ENCODE measurements at places on chromosomes 5 and 9.

- DNase-seq = peak; percentile 69
These were observed 232.8 kb downstream of the DOCK8 start for GRCh38 chr9:447230-448025.

DNA sequence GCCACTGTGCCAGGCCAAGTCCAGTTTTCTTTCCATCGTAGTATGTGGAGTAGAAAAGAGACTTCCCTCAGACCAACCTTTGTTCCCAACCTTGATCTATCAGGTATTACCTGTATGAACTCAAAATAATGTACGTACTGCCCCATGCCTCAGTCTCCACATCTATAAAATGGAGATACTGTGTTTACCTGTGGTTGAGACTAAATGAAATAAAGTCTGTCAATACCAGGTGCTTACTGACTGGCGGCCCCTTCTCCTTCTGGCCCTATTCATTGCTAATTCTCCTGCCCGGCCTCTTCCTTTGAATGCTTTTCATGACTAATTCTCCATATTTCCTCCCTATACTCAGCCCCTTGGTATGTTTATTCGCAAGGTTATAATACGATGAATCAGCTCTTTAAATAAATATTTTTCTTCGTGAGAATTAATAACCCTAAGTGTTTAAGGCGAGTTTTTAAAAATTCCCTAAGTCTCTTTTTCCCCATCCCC lies 89.6 kb upstream of the BASP1 start:
- DNase-seq = no peak

- no peak for DNase-seq
These were observed 119.5 kb upstream of the OSMR start for GRCh38 chr5:38726279-38726678.

DNA sequence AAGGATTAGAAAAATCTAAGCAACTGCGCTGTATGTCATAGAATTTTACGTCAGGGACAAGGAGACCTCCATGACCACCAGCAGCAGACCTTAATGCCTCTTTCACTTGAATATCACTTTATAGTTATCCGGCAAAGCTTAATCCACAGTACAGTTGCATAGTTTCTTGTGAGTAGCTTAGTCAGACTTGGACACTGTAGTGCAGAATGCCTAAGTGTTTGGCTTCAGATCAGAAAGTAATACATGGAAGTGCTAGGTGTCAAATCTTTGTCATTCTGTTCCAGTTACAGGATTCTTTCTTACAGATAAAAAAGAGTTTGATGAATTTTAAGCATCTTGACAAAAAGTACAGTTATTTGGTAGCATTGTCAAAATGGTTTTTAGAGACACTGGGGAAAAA lies 239.9 kb upstream of the PAPPA start:
- no peak for DNase-seq

DNA sequence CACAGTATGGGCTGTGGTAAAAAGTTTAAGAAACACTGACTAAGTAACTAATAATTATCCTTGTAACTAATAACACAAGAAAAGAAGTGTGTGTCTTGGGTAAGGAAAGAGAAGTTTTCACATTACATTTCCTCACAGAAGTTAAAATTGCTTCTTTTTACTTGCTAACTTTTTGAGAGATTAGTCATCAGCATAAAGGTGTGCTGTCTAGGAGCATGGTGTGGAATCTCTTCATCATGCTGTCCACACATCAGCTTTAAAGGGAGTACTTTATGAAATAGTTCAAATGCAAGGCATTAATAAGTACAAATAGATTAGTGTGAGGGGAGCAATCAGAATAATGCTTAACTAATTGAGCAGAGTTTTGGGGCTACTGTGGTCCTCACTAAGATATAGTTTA lies 29.8 kb downstream of the WDR36 start:
- DNase-seq = no peak

DNA sequence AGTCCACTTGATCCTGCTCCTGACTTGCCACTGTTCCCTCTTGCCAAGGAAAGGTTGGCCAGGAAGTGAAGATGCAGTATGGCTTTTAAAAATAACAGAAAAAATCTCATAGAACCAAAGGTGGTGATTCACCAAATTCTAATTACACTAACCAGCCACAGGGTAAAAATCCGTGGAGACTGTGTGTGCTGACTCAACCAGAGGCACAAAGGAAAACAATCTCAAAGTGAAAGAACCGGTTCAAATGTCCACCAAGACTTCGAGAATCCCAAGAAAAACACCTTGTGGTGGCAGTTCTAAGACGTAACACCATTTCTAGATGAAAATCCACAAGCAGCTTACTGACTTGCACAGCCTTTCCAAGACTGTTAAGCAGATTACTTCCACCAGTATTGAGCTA lies 279.1 kb downstream of the TLE1 start:
- DNase-seq = no peak

GRCh38 chr9:121529237-121529987 lies 29.8 kb upstream of the GGTA1 start:
- no peak for DNase-seq

GRCh38 chr9:16243798-16244197 lies 626.7 kb downstream of the BNC2 start:
- DNase-seq = no peak

- no peak for DNase-seq
These were observed 163.6 kb downstream of the SPATA31D1 start for GRCh38 chr9:82152181-82152580.

DNA sequence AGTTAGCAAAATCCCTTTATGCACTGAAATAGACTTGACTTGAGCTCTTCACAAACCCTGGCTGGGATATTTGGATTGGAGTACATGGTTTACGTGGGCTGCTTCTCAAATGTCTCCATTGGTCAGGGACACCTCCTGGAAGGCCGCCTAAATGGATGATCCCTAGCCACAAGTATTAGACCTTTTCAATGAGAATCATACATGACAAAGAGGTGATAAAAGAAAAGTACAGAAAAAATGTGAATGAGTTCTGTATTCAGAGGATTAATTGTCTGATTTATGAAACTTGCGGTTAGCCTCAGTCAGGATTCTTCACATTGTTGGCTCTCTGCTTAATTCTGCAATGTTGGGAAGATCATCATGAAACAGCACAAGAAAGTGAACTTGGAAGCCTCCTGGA lies 752.8 kb upstream of the ADAMTS16 start:
- no peak for DNase-seq

DNA sequence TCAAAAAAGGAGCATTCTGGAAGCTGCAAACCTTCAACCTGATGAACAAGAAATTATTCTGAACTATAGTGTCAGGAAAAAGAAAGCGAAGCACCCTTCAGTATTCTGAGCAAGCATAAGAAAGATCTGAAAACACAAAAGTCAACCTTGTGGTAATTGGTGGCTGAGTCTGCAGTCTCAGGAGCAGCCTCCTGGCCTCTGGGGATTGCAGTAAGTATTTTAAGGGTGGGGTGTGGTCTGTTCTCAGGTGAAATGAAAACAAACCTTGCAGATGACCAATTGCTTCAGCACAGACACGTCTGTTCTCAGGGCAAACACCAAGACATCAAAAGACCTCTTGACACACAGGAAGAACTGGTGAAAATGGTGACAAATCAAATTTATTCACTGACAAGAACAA lies 147.8 kb upstream of the RAPGEF1 start:
- DNase-seq = no peak

DNA sequence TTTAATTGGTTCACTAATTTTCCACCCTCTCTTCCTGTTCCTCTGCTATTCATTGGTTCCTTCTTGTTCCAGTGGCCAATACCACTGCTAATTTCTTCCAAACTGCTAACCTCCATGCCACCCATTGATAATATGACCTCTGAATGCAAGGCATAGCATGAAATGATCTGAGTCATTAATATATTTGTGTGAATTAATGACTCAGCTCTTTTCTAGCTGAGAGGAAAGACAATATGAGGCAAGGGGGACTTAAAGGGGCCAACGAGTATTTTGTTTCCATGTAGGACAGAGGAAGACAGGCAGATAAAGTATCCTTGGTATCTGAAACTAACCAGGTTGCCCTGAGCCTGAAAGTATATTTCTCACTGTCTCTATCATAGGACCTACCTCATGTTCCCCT lies 154.3 kb upstream of the BRINP1 start:
- DNase-seq = no peak

- no peak for DNase-seq
These were observed 114.2 kb upstream of the ITGA1 start for GRCh38 chr5:52673495-52673894.

GRCh38 chr9:122095010-122095767 lies 2.1 kb upstream of the TTLL11 start:
- peak; percentile 59 for DNase-seq

GRCh38 chr9:135887585-135888050 lies 19.7 kb downstream of the CAMSAP1 start:
- peak; percentile 57 for DNase-seq

- no peak for DNase-seq
These were observed 6.6 kb upstream of the XPA start for GRCh38 chr9:97703437-97704344.

- no peak for DNase-seq
These were observed 35.5 kb downstream of the PALM2AKAP2 start for GRCh38 chr9:109815366-109815947.

DNA sequence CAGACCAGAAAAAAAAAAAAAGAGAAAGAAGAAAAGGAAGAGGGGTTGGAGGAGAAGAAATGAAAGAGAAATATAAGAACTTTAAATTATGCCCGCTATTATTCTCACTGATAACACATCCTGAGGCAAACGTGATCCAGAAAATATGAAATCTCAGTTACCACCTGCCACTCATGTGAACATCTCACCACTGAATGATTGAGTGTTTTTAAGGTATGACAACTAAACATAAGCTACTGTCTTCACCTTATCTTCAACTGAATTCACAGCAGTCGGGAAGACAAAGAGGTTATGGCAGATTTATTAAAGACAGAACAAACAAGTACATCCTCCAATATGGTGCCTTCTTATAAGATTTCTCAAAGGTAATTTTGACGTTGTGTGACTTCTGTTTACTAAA lies 327.9 kb downstream of the TMEM161B start:
- DNase-seq = no peak

DNA sequence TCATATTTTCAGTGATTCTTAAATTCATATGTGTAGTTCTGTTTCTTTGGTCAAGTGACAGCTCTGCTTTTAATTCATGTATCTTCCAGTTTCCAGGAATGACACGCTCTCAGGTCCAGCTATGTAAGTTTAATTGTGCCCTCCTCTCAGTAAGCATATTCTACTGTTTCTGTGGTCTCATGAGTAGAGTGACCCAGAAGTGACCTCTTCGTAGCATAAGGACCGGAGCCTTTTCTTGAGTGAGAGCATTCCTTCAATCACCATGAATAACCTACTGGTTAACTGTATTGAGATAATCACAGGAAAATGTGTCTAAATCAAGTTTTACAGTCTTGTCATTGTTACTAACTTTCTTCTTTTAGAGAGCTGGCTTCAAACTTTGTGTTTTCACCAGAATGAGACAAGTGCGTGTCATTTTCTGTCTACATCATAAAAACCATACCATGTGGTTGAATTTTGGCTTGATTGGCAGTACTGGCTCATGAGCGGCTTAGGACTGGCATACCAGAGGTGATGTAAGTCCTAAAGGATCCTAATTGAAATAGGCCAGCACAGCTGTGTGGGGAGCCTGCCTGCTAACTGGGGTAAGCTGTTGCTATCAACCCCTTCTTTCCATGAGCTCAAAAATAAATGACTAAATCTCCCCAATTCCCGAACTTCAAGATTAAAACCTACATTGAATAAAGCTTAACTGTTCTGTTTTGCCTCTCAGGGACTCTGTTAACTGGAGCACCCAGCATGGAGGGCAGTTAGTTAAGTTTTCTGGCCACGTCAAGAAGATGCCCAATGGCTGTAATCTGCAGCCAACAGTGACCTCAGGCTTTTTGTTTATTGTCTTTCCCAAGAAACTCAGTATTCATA lies 4.8 kb downstream of the ADAMTSL1 start:
- DNase-seq = no peak

- peak; percentile 6 for DNase-seq
These were observed 1.0 kb upstream of the UBTD2 start for GRCh38 chr5:172284611-172284980.

All from CD4-positive, alpha-beta T cell treated with Interleukin-21 for 1 hour (primary cell).